ENCODE measurements at places on chromosomes 1 and 21.

GRCh38 chr1:51303751-51304251 is 26.6 kb downstream of the TTC39A start:
- no peak for DNase-seq

- DNase-seq: no peak
Observed at GRCh38 chr1:19437891-19438294, 47.4 kb downstream of the CAPZB start.

- no peak for DNase-seq
Observed at GRCh38 chr1:111745675-111746613, 6.7 kb upstream of the INKA2 start.

DNA sequence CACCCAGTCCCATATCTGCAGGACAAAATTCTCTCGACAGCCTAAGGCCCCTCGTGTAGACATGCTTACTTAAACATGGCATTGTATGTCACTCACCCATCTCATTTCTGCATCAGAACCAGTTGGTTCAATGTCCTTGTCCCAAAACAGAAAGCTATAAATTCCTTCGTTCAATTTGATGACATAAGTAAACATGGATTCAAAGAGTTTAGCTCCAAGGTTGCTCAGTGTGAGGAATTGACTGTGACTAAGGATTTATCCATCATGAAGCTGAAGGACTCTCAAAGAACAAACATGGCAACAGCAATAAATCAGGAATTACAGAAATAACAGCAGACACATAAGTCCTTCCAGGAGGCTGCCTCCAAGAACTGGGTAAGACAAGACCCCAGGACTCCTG is 237.2 kb downstream of the TOMM20 start:
- DNase-seq: no peak

DNA sequence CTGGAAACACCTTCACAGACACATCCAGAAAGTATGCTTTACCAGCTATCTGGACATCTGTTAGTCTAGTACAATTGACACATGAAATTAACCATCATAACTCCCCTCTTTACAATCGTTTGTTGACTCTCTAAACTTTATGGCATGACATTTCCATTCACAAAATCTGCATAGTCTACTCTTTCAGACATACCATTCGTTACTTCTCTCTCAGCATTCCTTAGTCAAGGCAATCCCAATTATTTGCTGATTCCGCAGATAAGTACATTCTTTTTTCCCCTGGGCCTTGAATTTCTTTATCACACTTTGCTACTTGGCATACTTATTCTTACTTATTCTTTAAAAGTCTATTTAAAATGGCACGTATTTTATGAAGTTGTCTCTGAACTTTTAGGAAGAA is 15.1 kb upstream of the CRB1 start:
- DNase-seq: no peak

- DNase-seq: no peak
Observed at GRCh38 chr1:21478356-21478755, 30.9 kb upstream of the ALPL start.

DNA sequence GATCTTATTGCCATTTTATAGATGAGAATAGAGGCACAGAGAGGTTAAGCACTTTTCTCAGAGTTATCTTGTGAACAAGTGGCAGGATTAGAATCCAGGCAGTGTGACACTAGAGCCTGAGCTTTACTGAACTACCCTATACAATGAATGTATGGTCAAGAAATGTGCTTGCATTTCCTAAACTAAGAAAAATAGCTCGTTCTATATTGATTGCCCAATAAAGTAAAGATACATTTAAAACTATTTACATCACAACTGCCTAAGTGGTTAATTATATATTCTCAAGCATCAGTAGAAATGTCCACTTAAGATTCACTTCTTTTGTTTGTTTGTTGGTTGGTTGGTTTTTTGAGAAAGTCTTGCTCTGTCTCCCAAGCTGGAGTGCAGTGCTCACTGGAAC is 91.6 kb downstream of the ZFYVE9 start:
- no peak for DNase-seq

Data from NT2/D1 (cell line).